ENCODE measurements at places on chromosomes 12 and 14.

GRCh38 chr14:59306775-59307174, 118.3 kb downstream of the DAAM1 start:
- no peak for DNase-seq

DNA sequence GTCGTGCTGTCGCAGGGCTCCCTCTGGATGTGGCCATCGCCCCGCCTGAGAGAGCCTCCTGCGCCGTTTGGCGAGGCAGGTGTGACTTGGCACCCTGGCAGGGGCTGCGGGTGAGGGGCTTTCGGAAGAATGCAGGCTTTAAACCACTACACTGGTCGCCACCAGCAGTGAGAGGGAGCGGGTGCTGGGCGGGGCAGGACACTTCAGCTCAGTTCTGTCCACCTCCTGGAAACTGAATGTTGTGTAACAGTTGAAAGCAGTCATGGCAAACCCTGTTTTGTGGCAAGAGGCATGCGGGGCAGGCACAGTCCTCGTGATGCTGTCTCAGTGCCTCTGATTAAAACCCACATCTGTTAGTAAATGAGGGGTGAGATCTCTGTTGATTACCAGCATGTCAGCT, 55.9 kb downstream of the AACS start:
- DNase-seq, result no peak

- no peak for DNase-seq
These were observed 26.7 kb upstream of the WSCD2 start for GRCh38 chr12:108102363-108102762.

GRCh38 chr14:25150401-25150800, 100.5 kb upstream of the STXBP6 start:
- no peak for DNase-seq

- no peak for DNase-seq
These were observed 13.4 kb upstream of the SLC6A12 start for GRCh38 chr12:227286-227915.

DNA sequence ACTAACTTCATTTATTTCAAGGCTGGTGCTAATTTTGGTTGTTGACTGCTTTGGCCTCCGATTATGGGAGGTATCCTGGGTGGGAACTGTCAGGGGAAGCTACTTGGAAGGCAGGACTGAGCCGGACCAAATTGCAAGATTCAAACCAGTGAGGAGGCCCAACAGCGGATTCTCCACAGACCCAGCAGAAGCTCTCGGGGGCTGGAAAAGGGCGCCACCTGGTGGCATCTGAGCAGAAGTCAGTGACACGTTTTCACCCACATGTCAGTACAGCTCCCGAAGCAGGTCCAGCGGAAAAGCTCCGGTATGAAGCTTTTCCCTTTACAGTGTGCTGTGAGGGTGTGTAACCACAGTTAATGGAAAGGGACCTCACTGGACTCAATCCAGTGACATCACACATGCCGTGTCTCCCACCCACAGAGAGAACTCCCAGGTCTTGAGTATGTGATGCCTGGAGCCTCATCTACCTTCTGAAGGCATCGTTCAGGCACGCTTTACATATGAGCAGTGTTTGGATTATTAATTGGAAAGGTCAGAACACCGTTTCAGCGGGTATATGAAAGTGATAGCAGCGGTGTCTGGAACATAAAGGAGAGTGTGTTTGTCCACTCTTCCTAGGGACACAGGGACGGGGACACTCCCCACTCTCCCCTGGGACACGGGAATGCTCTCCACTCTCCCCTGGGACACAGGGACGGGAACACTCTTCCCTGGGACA, 3.6 kb upstream of the P2RX2 start:
- peak; percentile 53 for DNase-seq

- DNase-seq, result no peak
These were observed 11.4 kb downstream of the SLC15A5 start for GRCh38 chr12:16266085-16266484.

- no peak for DNase-seq
These were observed 22.1 kb upstream of the ITPK1 start for GRCh38 chr14:93137864-93138263.

DNA sequence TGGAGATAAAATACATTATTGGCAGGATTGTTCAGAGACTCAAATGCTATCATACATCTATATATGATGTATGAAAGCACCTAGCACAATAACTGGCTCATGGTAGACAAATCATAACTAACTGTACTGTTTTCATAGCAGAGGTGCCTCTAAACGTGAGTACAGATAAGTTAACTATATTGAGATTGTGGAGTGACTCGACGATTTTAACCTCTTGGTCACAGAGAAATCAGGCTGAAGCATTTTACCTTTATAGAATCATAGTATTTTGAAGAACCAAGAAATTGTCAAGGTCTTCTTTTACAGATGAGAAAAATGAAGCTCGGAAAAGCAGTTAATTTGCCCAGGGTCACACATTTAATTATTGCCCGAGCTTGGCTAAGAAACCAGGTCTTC, 666 bp upstream of the DERA start:
- DNase-seq, result no peak
